ENCODE measurements at places on chromosomes 11 and 22.

DNA sequence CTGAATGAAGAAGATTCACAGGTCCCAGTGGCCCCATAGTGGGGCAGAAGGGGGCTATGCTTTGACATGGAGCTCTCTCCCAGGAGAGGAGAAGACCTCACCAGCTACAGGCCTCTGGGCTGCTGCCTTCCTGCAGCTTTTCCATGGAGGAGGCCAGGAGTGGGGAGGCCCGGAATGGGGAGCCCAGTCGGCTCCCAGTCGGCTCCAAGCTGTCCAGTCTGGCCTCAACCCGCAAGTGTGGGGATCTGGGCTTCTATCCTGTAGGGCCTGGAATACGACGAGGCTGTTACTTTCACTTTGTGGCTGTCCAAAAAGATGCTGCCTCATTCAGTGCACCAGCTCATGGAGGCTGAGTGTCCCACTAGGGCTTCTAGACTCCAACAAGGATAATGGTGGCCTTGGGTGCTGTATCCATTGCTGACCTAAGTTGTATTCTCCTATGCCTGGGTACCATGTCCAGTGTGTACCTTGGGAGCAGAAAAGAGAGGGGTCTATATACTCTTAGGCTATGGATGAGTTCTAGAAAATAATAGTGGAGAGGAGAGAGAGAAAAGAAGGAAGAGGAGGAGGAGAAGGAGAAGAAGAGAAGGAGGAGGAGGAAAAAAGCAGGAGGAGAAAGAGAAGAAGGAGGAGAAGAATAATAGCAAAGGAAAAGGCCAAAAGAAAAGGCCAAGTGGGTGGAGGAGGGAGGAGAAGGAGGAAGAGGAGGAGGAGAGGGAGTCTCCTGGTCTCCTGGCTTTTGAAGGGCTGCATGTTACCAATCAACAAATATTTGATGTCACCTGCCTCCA lies 1.1 kb downstream of the MYO18B start:
- no peak for DNase-seq

DNA sequence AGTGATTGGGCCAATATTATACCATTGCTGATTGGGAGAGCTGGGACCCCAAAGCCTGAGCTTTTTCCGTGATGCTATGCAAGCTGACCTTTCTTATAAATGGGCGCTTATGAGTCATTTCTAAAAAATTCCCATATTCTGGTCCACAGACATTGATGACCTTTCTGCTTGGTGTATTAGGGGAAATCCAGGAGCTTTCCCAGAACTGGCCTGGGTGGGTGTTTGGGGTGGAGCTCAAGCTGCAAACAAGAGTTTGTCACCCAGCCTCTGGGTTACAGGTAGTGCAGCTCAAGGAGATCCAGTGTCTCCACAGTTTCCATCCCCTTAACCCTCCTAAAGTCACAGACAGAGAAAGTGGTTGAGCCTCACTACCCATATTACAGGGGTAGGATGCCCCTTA lies 67.7 kb downstream of the CCDC81 start:
- DNase-seq: no peak

- DNase-seq: no peak
These were observed 60.1 kb downstream of the SCN3B start for GRCh38 chr11:123594188-123594901.

GRCh38 chr11:41878095-41878494 lies 418.6 kb upstream of the LRRC4C start:
- no peak for DNase-seq

- DNase-seq: no peak
These were observed 62.9 kb downstream of the CRYBB2 start for GRCh38 chr22:25282346-25282670.

DNA sequence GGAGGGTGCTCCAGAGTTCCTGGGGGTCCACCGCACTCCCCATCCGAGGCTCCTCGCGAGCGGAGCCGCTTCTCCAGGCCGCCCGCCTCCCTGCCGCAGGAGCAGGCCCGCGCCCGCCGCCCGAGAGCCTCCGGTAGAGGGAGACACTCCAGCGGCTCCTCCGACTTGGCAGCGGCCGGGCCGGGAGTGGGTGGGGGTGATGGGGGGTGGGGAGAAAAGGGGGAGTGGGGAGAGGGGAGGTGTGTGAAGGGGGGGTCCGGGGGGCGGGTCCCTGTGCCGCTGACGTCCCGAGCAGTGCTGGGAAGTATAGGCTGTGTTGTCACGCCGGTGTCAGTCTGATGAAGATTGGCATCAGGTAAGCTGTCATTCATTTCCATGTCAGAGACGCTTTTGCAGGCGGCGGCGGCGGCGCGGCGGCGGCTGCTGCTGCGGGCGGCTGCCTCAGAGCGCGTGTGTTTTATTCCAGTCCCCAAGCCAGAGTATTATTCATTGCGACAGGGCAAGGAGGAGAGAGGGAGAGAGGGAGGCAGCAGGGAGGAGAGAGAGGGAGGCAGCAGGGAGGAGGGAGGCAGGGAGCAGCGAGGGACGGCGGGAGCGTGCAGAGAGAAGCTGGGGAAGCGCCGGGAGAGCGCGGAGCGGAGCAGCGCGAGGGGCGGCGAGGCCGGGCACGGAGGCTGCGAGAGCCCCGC lies at the start of gene PKNOX2:
Gene PKNOX2, plus strand, starts transcription at position 330 of the 689 bp plus-strand sequence. CDS start 186,555 bp downstream, outside the sequence.
- DNase-seq: no peak

DNA sequence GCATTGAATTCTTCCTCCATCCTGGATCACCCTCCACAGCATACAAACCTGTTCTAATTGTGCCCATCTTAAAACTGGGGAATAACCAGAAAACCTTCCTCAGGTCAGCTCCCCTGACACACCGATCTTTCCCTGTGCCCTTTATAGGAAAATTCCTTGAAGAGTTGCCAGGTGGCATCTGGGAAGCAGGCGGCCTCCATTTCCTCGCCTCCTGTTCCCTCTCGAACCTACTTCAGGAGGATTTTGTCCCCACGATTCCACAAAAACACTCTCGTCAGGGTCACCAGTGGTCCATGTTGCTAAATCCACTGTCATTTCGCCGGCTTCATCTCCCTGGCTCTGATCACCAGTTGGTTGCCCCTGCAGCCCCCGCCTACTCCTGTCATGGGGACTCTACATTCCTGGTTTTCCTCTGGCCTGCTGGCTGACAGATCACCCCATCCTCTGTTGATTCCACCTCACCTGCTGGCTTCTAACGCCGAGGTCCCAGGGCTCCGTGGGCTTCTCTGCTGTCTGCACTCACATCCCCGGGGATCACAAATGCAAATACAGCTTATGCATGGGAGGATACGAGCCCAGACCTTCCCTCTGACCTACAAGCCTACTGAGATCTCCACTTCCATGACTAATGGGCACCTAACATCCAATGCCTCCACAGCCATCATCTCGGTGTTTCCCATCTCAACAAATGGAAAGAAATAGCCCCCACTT lies 92.5 kb upstream of the PRDM11 start:
- DNase-seq: peak; percentile 34

DNA sequence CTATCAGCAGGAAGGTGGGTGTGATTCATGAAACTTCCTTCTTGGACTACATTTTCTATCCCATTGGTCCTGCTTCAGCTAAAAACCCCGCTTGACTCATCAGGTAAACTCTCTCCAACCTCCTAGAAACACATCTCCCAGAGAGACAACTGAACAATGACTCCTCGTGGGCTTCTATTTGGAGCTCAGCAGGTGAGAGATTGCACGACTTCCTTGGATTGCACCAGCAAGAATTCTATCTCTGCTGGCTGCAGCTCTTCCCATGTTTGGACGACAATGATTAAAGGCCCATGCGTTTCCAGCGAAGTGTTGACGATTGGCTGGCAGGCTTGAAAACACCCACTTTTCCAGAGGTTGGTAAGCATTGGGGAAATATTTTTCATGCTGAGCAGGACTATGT lies 216.1 kb upstream of the NTM start:
- DNase-seq: no peak

GRCh38 chr22:22226448-22227187 lies 18.0 kb upstream of the VPREB1 start:
- no peak for DNase-seq

GRCh38 chr11:72411623-72412419 lies 22.5 kb downstream of the CLPB start:
- DNase-seq: no peak

- no peak for DNase-seq
These were observed 585.4 kb downstream of the NELL1 start for GRCh38 chr11:21254790-21255189.

GRCh38 chr11:46047520-46047919 lies 73.7 kb downstream of the PHF21A start:
- no peak for DNase-seq

- no peak for DNase-seq
These were observed 893.2 kb downstream of the BRD1 start for GRCh38 chr22:48934446-48934845.

DNA sequence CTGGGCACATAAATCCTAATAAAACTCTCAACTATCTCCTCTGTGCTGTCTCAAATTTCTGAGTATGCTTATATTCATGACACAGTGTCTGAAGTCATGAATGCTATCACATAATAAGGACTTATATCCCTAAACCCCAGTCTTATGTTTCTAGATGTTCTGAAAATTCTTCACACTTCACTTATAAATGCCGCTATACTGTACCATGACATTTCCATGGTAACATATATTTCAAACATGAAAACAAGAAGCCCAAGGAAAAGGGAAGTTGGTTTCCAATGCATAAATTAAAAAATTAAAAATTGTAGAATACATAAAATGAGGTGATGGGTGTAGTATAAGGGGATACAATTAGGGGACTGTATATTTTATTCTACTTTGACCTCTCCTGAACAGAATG lies 11.7 kb downstream of the GVQW3 start:
- DNase-seq: no peak

- DNase-seq: no peak
These were observed 14.2 kb downstream of the MOB2 start for GRCh38 chr11:1472180-1473005.

GRCh38 chr11:87127101-87127500 lies 89.4 kb downstream of the TMEM135 start:
- no peak for DNase-seq

DNA sequence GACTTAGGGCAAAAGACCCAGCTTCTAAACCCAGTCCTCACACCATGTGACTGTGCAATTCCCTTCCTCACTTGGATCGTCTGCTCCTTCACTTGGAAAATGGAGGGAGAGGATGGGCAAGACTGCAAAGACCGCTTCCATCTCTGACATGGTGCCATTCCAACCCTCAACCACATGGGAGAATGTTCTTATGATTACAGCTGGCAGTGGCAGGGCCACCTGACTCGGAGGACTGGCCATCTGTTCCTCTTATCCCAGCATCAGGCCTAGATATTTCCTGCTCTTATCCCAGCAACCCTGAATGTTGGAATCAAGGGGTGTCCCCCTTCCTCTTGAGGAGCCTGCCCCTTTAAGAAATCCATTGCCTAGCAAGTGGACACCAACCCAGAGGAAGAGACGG lies 15.4 kb downstream of the DSCAML1 start:
- peak; percentile 69 for DNase-seq

DNA sequence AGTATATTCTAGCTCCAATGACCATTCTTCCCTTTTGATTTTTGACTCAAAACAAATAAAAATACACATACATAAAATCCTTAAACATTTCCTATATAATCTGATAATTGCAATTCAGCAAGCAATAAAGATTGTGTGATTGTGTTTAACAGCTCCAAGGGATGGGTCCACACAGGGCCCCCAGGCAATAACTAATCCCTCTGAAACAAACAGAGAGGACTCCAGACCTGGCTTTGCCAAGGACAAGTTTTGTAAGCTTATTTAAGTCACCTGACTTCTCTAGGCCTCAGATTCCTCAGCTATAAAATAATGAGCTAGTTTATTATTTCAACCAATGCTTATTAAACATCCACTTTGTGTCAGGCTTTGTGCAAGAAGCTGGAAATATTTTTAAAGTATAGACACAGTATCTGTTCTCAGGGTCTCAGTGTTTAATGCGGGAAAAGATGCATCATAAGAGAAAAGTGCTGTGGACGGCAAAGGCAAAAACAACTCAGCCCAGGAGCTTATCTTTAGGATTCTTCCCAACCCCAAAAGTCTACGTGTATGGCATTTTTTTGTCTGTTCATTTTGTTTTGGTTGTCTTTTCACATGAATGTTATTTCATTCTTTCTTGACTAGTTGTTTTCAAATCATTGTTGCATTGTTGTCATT lies 20.1 kb downstream of the FZD4 start:
- no peak for DNase-seq

- DNase-seq: no peak
These were observed 31.6 kb upstream of the ARHGAP32 start for GRCh38 chr11:129223701-129224149.

DNA sequence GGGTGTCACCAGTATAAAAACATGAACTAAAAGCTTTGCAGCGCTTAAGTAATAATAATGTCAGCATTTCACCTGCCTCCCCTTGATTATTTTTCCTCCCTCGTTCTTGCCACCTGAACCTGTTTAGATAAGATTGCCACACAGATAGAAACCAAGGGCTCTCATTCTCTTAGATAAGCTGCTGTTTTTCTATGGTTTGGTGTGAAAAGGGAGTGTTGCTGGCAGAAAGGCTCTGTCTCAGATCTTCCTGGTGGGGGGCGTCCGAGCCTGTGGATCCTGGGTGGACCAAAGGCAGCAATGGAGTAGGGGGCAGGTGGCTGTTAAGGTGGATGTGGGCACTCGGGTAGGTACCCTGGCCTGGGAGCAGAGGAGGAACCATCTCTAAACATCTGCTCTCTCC lies 147.5 kb downstream of the ST3GAL4 start:
- DNase-seq: no peak

- no peak for DNase-seq
These were observed 4.6 kb upstream of the KCNJ5 start for GRCh38 chr11:128886406-128887124.

GRCh38 chr11:44774108-44774507 lies 47.3 kb downstream of the TSPAN18 start:
- peak; percentile 86 for DNase-seq

DNA sequence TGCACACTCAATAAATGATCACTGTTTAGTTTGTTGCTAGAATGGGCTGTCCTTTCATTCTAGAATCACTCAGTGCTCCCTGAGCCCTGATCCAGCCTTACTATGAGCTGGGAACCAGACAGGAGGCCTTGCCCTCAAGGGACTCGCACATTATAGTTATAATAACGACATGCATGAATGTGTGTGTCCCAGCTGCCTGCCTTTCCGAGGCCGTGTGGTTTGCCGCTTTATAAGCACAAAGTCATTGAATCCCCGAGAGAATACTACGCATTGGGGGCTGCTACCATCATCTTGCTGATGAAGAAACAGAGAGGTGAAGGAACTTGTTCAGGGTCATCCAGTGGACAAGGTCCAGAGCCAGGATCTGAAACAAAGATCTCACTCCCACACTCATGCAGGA lies 75.7 kb downstream of the NFAM1 start:
- no peak for DNase-seq

GRCh38 chr11:18384157-18384641 lies 10.2 kb upstream of the LDHA start:
- DNase-seq: no peak

- DNase-seq: no peak
These were observed 7.4 kb downstream of the PEX26 start for GRCh38 chr22:18085188-18085587.

Data from NCI-H524 treated with DMSO at 0.1 percent for 48 hours (cell line).